ENCODE measurements at places on chromosomes 13 and 19.

DNA sequence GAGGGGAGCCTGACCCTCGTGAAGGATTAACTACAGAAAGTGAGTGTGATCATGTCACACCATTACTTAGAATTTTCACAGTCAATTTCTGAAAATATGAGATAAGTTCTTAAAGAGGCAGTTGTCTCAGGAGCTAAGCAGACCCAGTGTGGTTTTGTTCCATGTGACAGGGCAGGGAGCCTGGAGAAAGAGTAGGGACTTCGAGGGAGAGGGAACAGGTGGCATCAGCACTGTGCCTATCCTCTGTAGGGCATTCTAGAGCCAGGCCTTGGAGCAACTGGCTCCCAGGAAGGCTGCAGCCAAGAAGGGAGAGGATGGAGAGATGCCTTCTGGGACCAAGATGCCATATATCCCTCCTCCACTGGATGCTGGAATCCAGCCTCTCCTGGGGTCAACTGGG, 183.0 kb downstream of the TSHZ3 start:
- DNase-seq, result no peak

DNA sequence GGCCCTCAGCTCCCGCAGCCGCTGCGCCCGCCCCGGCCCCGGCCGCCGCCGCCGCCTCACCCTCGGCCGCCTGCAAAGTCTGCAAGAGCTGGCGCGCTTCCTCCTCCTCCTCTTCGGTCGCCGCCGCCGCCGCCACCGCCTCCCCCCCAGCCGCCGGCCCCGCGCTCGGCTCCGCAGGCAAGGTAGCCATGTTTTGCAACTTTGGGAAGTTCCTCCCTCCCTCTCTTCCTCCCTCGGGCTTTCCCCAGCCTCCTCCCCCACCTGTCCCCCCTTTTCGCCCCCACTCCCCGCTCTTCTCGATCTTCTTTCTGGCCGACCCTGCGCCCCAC, 433 bp downstream of the SIX5 start:
- no peak for DNase-seq

- DNase-seq, result no peak
Observed at GRCh38 chr13:39580881-39581575, 22.0 kb downstream of the LHFPL6 start.

- no peak for DNase-seq
Observed at GRCh38 chr13:111877906-111878305, 189.0 kb upstream of the SOX1 start.

DNA sequence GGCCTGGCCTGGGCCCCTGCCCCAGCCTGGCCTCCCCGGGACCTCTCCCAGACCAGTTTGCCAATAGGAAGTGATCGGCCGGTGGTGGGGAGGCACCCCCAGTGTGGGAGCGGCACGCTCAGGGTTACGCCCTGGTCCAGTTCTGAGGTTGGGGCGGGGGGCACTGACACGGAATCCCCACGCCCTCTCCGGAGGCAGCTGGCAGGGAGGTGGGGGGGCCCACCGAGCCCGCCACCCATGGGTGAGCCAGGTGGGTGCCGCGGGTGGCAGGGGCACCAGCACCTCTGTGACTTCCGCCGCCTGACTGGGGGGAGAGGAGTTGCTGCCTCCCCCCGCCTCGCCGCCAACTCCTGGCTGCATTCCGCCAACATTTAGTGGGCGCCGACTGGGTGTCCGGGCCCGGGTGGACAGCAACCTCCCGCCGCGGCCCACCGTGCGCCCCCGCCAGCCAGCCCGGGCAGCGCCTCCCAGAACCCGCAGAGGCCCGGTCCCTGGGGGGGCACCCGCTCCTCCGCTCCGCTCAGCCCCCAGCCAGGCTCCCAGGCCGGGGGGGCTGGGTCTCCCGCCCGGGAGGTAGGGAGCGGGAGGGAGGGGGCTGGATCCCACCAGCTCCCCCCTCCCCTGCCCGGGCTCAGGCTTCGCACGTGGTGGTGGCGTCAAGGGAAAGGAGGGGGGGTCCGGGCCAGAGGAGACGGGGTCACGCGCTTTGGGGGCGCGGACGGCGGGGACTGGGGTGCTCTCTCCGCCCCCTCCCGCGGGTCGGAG, 2.0 kb downstream of the ZBTB7A start:
- peak; percentile 21 for DNase-seq

DNA sequence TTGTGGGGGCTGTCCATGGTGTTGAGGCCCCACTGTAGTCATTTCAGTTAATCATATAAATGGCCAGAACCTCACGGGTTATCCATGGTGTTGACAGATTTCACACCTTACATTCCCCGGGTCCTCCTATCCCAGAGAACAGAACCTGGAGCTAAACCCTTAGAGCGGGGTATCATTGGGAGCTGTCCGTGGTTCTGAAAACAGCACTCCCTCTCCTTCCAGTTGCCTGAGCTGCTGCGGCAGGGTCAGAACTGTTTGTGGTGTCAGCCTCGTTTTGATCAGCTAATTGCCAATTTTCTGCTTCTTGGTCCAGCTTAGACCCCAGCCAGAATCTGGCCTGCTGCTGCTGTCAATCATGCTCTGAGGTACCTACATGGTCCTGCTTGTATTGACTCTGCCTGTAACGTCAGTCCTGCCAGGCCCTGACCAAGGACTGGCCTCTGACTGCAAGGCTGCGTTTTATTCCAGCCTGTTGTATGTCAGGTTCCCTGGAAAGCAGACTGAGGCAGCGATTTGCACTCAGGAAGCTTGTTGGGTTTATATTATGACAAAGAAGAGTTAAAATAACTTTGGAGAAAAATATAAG, 55.8 kb upstream of the KCTD15 start:
- no peak for DNase-seq

GRCh38 chr19:43468354-43469159, 3.1 kb upstream of the LYPD3 start:
- no peak for DNase-seq

- DNase-seq, result no peak
Observed at GRCh38 chr13:43132911-43133310, 109.5 kb downstream of the DNAJC15 start.

- DNase-seq, result no peak
Observed at GRCh38 chr19:39436350-39436716, 584 bp upstream of the RPS16 start.

DNA sequence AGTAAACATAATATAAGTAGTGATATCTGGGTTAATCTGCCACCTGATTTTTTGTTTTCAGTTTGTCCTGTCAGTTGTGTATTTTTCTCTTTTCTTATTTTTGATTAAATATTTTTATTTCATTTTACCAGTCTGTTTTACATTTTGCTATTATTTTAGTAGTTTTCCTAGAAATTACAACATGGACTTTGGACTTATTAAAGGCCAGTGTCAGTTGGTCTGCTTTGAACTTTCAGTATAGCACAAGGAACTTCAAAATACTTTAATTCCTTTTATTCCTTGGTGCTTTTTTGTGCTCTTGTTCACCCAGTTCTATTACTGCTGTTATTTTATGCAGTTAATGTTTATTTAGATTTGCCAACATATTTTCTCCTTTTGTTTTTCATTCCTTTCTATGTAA, 149.6 kb downstream of the PDS5B start:
- DNase-seq, result no peak

DNA sequence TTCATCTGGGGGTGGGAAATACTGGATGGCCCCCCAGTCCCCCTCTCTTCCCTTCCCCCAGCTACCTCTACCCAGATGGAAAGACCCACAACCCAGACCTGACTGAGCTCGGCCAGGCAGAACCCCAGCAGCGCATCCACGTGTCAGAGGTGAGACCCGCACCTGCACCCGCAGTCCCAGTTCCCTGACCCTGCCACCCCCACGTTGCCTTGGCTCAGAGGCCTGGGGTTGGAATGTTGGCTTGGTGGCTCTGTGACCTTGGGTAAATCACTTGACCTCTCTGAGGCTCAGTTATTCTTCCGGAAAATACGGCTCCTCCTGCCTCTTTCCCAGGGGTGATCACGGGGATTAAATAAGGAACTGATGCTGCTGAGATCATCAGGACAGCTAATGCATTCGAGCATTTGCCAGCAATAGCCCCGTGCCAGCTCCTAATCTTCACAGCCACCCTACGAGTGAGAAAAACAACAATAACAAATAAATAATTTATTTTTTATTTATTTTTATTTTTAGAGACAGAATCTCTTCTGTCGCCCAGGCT, 12.3 kb downstream of the CBLC start:
- DNase-seq, result no peak

DNA sequence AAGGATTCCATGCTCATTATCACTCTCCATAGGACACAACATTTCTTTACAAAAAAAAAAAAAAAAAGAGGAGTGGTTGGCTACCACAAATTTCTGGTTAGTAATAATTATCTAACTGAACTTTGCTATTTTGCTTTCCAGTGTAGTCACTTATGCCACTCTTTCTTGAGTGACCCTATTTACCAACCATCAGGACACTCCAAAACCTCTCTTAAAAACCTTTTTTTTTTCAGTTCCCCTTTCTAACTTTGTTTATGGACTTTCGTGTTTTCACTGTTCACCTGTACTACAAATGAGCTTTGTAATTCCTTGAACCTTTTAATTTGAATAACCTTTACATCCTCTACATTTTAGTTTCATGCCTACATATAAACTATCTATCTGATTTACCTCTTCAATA, 686.5 kb upstream of the PCDH9 start:
- DNase-seq, result no peak

- no peak for DNase-seq
Observed at GRCh38 chr13:93338906-93339305, 112.3 kb downstream of the GPC6 start.

DNA sequence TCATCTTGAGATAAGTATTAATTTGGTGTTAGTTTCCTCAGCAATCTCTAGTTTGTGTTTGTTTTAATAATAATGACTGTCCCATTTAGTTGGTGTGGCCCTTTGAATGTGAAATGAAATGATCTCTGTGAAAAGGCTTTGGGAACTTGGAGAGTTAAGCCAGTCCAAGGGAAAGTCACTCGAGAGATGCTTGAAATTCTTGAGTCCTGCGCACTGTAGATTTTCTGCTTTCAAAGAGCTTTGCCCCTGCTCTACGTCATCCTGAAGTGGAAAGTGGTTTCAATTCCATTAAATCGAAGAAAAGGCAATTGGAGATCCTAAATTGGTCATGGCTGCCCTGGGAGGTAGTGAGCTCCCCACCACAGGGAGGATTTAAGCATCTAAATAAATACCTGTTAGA, 403.8 kb downstream of the ZNF536 start:
- no peak for DNase-seq

DNA sequence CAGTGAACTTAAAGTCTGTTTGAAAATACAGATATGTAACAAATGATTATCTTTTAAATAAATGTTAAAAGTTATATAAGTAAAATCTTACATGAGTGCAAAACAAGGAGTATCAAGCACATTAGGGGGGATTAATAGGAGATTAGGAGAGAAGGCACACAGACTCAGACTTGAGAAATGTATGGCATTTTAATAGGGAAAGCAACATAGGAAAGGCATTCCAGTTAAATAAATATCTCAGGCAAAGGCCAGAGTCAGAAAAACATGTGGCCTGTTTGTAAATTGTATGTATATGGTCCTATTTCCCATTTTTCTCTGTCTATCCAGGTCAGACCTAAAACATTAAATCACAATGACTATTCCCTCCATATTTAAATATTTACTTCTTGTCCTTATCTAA, 462.7 kb downstream of the GPC6 start:
- DNase-seq, result no peak

DNA sequence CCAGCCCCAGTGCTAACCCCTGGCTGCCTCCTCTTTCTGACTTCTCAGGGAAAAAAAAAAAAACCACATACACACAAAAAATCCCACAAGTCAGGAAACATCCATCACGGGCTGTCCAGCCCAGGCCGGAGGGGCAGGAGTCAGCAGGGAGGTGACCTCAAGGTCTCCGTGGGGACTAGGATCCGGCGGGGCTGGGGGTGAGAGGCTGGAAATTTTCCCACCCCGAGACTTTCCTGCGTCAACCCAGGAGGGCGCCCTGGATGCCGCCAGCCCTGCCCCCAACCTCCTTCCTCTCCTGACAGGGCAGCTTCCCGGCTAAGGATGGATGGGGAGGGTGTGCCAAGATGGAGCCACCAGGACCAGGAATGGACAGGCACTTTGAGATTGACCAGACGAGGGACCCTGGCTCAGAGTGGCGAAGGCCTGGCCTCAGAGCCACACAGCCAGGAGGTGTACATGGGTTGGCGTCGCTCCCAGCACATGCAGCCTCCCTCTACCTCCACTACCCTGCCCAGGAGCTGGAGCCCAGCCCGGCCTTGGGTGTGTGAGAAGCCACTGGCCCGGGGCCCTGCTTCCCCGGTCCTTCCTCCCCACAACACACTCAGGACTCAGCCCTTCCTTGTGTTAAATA, 33.3 kb downstream of the BLOC1S3 start:
- no peak for DNase-seq

- no peak for DNase-seq
Observed at GRCh38 chr13:99308471-99309087, 1.4 kb upstream of the GPR183 start.

DNA sequence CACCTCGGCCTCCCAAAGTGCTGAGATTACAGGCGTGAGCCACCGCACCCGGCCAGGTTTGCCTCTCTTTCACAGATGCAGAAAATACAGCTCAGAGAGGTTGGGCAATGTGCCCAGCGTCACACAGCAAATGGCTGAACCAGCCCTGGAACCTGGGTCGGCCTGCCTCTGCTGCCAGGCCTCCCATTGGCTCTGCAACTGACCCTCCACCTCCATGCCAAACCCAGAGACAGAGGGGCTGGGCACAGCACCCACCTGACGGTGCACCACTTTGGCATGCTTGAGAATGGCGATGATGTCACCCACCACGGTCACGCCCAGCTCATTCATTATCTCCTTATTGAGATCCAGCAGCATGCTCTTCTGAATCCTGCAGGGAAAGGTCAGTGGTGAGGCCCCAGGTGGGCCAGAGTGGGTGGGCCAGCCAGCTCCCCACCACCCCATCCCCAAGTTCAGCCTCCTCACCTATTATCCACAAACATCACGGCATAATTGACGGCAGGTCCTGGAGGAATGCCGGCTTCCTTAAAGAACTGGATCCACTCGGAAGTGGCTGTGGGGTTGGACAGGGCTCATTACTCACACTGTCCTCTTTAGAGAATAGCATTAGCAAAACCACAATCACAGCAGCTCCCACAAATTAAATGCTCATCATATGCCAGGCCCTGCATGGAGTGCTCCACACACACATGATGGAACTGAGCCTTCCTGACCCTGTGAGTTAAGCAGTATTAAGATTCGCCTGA, 12.2 kb downstream of the C19orf47 start:
- no peak for DNase-seq

DNA sequence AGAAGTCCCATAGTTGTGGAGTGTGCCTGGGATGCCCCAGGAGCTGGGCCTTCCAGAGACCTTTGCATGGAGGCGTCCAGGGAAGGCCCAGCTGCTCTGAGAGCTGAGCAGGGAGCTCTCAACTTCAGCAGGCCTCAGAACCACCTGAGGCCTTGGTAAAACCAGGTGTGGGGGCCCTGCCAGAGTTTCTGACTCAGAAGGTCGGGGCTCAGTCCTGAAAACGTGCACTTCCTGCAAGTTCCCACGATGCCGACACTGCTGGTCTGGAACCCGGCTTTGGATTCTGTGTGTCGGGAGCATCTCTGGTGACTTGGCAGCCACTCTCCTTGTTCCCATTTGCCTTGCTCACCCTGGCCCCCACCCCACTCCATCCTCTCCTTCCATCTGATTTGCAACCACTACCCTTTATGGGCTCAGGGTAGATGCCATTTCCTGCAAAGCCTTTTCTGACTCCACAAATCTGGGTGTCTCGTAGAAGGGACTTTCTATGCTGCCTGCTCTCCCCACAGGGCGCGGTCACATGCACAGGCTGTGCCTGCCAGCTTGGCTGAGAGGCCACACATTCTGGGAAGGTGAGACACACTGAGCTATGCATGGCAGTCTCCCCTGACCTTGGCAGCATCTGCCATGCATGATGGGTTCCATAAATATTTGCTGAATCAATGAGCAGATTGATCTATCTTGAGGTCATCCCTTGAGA, 244.7 kb downstream of the COL4A1 start:
- no peak for DNase-seq

- DNase-seq, result no peak
Observed at GRCh38 chr13:67227131-67227983, 2.8 kb downstream of the PCDH9 start.

- no peak for DNase-seq
Observed at GRCh38 chr13:106156468-106156867, 379.0 kb downstream of the EFNB2 start.

Measured in stimulated activated CD8-positive, alpha-beta memory T cell treated with anti-CD3 and anti-CD28 coated beads, Interleukin-7, amount 100 ng/mL, for 1 hour (primary cell).